Caco-2 (cell line): ENCODE measurements at places on chromosomes 6 and 20. TPM values are rescaled to one million over a fixed set of nuclear protein-coding genes. Genes with fewer than 3 reads are reported as not detected.

DNA sequence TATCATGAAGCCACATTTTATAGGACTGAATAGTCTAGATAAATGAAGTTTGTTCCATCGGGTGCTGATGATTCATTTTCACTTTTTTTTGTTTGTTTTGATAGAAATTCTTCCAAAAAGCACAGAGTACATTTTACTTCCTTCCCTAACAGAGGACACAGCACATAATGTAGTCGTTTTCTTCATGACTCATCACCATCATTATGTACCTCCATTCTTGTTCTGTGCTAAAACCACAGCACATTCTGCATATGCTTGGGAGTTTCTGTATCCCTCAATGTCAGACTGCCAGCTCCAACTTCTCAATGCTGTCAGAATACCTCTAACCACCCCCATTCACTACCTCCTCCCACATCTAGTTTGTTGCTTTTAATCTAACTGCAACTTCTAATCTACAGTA, 1004.9 kb upstream of the ADGRB3 start:
- H3K27me3 ChIP-seq = no peaks in the 10 kb centered on the region
- no peak overlapping the region for H3K27ac ChIP-seq
- DNase-seq = no peak
- no peaks in the 10 kb centered on the region for H3K36me3 ChIP-seq
- no peaks in the 10 kb centered on the region for H3K4me1 ChIP-seq

- no peaks in the 10 kb centered on the region for H3K4me1 ChIP-seq
- no peak overlapping the region for H3K27ac ChIP-seq
- H3K4me3 ChIP-seq = no peak overlapping the region
- no peaks in the 10 kb centered on the region for H3K27me3 ChIP-seq
- peak; percentile 15 for DNase-seq
Observed at GRCh38 chr6:102356170-102356569, 962.7 kb downstream of the GRIK2 start.

- H3K4me1 ChIP-seq = no peaks in the 10 kb centered on the region; the same call in none of the 2 replicates
- H3K36me3 ChIP-seq = no peaks in the 10 kb centered on the region
- no peaks in the 10 kb centered on the region for H3K27me3 ChIP-seq
- H3K27ac ChIP-seq = no peak overlapping the region
- DNase-seq = no peak
Observed at GRCh38 chr6:107941627-107942026, 16.4 kb downstream of the SEC63 start.

DNA sequence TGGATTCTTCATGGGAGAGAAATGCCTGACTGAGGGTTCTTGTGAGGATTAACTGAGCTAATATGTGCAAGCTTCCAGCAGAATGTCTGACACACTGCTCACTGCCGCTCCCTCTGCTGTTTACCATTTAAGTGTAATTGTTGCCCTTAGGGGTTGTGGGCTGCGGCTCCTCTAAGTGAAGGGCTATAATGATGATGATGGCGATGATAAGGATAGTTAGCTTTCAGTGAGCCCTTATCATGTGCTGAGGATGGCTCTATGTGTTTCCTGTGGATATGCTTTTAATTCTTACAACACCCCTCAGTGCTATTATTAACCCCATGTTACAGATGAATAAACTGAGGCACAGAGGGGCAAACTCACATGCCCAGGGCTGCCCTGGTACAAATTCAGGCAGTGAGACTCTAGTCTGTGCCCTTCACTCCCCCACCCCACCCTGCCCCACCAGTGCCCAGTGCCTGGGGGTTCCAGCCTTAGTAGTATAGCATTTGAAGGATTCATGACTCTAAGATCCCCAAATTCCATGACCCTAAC, 33.4 kb downstream of the TGM2 start:
- no peak overlapping the region for H3K4me3 ChIP-seq
- H3K27me3 ChIP-seq = no peaks in the 10 kb centered on the region
- peak; percentile 68 for DNase-seq
- H3K36me3 ChIP-seq = no peaks in the 10 kb centered on the region
- peaks cover 43% of the 10 kb centered on the region for H3K4me1 ChIP-seq

DNA sequence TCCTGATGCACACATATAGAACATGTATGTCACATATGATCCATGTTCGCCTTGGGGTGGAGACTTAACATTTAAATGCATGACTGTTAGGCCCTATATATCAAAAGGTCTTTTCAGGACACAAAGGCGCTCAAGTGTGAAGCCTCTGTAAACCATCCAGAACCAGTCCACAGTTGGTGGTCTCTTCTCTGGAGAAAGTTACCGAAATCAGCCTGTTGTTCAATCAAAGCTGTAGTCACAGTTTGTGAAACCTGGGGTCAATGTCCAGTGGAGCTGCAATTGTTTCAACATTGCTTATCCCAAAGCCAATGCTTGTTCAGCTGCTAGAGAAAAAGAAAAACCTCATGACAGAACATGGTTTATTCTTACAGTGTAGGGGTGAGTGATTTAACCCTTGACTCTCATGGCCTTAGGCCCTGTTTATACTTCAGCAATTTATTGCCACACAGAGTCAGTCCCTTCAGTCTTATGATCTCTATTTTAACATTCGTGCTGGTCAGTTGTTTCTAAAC, 193.6 kb upstream of the CST7 start:
- no peaks in the 10 kb centered on the region for H3K36me3 ChIP-seq
- peak overlapping the region; percentile 75 for H3K27ac ChIP-seq
- H3K27me3 ChIP-seq = no peaks in the 10 kb centered on the region
- peak; percentile 79 for DNase-seq
- H3K4me1 ChIP-seq = peaks cover 25% of the 10 kb centered on the region

The EYS gene
- not detected in 2 replicates for total RNA-seq
